ENCODE measurements at places on chromosomes 5 and 9.

GRCh38 chr5:144369006-144369405, 198.3 kb downstream of the KCTD16 start:
- no peak for DNase-seq

DNA sequence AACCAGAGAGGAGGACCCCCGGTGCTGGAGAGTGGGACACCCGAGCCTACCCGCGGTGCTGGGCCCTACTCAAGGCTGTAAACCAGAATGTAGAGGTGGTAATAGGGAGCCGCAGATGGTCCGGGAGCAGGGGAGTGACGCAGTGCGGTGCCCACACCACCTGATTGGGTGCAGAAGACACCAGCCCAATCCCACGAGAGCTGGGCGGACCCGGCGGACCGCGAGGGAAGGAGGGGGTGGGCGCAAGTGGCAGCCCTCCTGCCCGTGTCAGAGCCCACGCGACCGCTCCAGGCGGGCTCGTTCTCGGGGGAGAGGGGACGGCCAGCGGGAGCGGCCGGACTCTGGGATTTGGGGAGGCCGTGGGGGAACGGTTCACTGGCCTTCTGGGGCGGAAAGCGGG, 71.2 kb downstream of the C9orf50 start:
- DNase-seq: no peak

DNA sequence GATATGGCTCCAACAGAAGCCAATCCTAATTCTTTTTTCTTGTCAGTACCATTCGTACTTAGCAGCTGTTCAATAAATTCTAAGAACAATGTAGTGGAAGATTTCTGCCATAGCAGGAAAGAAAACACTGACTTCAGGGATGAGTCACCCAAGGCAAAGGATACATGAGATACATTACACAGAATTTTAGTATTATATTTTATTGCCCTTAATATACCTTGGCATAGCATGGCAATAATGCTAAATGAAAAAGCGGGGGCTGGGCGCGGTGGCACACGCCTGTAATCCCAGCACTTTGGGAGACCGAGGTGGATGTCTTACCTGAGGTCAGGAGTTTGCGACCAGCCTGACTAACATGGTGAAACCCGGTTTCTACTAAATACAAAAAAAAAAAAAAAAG, 619.1 kb upstream of the DAB2 start:
- DNase-seq: no peak

DNA sequence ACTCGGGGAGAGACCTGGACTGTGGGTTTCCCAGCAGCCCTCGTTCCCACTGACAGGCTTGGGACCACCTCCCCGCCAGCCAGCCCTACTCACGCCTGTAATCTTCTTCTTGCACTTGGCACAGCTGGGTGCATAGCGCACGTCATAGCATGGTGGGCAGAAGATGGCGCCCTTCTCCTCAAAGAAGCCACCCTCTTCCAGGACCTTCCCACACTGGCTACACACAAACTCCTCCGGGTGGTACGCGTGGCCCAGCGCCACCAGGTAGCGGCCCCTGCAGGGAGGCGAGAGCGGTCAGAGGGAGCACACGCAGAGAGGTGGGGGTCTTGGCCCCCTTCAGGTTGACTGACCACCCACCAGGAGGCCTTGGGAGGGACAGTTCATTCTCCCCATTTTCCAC, 9.4 kb downstream of the PDLIM7 start:
- no peak for DNase-seq

GRCh38 chr5:951940-952596, 56.5 kb upstream of the NKD2 start:
- DNase-seq: peak; percentile 37

- DNase-seq: no peak
Measured at GRCh38 chr5:122390154-122390553, 78.1 kb downstream of the SNCAIP start.

DNA sequence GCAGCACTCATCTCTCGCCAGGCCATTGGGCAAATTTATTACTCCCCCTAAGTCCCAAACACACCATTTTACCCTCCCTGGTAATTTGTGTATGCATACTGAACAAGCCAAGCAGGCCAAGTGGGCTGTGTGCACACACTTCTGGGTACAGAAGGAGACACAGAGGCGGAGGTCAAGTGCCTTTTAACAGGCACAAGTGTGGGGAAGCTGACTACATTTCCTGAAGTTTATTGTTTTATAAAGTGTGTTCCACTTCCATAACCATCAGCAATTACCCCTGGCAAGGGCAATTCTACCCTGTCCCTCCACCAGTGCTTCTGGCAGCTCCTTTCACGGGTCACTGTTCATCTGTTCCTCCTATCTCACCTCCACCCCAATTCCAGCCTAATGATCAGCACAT, 93.9 kb downstream of the SETX start:
- no peak for DNase-seq

GRCh38 chr5:130251931-130252330, 347.7 kb downstream of the CHSY3 start:
- DNase-seq: no peak

GRCh38 chr5:80125022-80125961, 90.1 kb downstream of the THBS4 start:
- no peak for DNase-seq

DNA sequence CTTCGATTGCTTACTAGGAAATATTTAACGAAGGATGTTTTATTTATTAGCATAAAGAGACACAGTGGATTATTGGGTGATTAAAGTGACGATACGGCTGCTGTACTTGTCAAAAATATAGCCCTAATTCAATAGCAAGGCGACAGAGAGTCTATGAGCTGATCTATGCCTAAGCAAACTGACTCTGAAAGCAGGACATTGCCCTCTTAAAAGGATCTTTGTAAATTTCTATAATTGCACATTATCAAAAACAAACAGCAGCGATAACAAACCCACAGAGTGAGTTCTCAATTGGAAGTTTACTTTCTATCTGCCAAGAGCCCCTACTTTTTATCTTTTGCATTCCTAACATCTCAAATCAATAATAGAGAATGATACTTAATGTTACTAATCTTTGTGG, 31.4 kb downstream of the TLX3 start:
- no peak for DNase-seq

DNA sequence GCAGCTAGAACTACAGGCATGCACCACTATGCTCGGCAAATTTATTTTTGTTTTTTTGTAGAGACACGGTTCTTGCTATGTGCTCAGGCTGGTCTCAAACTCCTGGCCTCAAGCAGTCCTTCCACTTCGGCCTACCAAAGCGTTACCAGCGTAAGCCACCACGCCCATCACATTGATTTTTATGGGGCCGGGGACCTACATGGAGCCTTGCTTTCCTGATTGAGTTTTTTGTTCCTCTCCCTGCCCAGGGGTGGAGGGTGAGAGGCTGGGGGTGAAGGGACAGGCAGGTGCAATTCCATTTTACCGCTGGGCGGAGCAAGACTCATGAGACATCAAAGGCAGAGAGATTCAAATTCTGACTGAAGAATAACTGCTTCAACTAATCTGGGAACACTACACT, 1.9 kb downstream of the ALDH1B1 start:
- no peak for DNase-seq

- no peak for DNase-seq
Measured at GRCh38 chr9:6969805-6970204, 212.0 kb downstream of the KDM4C start.

All from ecto neural progenitor cell (in vitro differentiated cells).